ENCODE measurements at places on chromosomes 7 and 10.

- no peak for DNase-seq
Measured at GRCh38 chr7:41118486-41118885, 584.4 kb downstream of the INHBA start.

DNA sequence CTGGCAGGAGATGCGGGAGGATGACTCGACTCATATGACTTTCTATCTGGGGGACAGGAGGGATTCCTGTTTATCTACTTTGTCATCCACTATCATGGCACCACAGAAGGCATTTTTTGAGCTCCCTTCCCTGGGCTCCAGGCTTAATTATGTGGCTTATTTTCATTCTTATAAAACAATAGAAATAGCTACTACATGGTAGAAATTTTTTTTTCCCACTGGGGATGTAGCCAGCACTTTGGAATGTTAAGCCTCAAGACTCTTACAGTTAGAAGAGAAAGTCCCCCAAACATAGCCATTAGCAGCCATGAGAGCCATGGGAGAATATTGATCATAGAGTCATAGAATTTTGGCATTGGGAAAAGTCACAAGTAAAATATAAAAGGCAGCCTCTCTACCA is 14.6 kb upstream of the FAM180A start:
- no peak for DNase-seq

- DNase-seq, result peak; percentile 23
Measured at GRCh38 chr10:11286261-11286852, 268.7 kb downstream of the CELF2 start.

DNA sequence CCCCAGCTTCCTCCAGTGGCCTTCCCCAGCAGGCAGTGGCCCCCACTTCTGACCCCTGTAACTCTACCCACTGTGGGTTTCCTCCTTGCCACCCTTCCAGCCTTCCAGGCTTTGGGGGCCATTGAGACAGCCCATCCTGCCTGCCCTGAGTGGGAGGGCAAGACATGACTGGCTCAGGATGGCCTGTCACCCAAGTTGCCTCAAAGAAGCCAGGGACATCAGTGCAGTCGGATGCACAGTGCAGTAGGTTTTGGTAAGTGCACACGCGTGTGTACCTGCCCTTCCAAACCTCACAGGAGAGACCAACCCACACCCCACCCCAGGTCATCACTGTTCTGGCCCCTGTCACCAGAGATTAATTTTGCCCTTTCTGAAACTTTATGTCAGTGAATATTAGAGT is 22.7 kb downstream of the ZMIZ2 start:
- DNase-seq, result no peak

DNA sequence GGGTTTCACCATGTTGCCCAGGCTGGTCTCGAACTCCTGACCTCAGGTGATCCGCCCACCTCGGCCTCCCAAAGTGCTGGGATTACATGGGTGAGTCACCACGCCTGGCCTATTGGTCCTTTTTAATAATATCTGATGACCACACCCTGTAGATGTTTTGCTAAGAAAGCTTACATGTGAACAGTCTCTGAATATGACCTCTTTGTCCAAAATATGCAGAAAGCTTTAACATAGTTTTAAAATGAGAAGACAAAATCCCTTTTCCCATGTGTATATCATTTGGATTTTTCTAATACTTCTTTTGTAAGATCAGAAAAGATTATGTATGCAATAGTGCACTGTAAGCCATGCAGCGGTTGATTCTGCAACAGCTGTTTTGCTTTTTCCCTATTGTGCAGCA is 38.5 kb downstream of the MCU start:
- DNase-seq, result no peak

- no peak for DNase-seq
Measured at GRCh38 chr7:47609803-47610452, 28.0 kb upstream of the TNS3 start.

DNA sequence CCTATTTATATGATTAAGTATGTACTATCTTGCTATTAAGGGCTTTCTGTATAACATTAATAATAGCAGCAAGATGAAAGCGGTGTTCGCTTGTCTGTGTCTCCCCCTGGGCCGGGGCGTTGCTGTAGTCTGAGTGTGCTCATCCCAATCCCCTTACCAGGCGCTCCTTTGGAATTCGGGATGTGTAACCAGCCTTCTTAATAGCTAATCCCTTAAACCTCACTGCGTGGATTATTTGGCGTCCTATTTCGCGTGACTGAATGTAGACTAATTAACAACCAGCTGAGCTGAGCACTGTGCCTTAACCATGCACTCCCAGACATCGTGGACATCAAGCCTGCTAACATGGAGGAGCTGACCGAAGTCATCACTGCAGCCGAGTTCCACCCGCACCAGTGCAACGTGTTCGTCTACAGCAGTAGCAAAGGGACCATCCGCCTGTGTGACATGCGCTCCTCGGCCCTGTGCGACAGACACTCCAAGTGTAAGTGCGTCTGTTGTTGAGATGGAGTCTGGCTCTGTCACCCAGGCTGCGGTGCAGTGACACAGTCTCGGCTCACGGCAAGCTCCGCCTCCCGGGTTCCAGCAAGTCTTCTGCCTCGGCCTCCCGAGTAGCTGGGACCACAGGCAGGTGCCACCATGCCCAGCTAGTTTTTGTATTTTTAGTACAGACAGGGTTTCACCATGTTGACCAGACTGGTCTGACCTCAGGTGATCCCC is 36.6 kb downstream of the BNIP3 start:
- DNase-seq, result no peak

DNA sequence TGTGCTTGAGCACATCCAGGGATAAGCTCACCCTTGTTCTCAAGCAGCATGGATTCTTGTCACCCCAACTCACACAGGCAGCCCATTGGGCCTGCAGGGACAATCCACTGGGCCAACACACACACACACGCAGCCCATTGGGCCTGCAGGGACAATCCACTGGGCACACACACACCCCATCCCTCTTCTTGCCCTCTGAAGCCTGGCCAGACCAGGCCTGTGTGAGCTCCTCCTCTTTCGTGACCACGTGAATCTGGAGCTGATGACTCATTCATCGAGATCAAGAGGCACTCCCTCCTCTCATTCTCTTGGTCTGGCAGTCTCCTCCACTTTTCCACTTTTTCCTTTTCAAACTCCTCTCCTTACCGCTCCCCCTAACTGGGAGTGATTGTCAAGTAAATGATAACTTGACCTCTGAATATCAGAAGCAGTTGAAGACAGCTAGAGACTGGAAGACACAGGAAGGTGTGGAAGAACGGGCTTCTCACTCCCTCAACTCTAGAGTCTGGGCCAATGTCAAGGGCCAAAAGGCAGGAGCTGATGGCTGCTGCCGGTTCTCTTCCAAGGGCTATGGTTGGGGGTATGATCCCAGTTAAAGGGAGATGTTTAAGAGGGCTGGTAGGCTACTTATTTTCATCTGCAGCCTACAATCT is 89.7 kb downstream of the HIPK2 start:
- no peak for DNase-seq

DNA sequence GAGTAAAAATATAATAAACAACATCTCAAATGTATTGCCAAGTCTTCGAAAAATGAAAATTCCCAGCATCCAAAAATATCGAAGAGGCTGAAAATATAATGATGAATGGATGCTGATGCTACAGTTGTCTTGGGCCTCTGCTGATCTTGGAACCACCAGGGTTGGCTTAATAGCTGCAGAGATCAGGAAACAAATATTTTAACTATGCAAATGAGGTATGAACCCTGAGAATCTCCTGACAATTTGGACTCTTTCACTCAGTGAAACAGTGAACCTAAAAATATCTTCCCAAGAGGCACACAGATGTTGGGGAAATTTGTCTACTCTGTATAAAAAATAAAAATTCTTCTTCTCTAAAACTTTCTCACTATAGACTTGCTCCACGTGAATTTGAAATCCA is 97.7 kb upstream of the EGFR start:
- DNase-seq, result no peak

GRCh38 chr7:43876976-43877745 is 7.8 kb upstream of the MRPS24 start:
- no peak for DNase-seq

DNA sequence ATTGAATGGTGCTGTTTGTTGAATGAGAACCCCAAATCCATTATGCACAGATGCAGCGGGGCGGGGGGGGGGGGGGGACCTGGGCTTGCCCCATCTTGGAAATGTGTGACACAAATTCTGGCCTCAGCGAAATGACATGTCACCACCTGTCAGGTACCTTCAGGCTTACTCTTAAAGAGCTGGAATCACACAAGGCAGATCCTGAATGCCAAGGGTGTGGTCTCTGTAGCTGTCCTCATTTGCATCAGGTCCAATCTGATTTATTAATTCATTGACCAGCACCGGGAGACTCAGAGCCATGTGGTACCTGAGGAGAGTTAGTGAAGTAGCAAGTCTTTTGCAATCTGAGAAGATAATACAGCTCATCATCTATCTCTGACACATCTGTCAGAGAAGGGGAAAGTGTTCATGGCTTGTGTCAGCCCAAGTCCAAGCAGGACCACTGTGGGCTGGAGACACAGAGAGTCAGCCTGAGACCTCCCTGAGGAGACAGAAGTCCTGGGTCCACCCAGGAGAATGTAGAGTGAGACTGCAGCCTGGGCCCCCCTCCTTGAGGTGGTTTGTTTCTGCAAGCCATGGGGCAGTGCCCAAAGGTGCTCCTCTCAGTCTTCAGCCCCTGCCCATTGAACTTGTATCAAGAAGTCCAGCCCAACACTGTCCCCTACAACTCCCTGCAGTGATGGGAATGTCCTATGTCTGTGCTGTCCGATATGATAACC is 46.7 kb downstream of the ADCYAP1R1 start:
- no peak for DNase-seq

GRCh38 chr10:22742678-22743077 is 28.3 kb upstream of the PIP4K2A start:
- no peak for DNase-seq

DNA sequence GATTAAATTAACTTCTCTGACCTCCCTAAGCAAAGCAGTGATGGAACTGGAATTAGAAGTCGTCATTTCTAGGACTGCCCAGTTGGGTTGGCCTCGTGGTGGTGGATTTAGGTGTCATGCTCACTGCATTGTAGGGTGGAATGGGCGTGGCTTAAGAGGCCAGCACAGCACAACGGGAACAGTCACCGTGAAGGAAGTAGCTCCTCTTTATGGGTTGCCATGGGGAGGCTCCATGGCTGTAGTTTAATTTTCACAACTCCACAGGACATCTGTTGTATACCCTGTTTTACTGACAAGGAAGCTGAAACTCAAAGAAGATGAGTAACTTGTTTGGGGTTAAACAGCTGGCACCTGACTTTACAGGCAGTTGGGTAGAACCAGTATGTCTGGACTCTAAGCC is 208.3 kb downstream of the CELF2 start:
- peak; percentile 78 for DNase-seq

DNA sequence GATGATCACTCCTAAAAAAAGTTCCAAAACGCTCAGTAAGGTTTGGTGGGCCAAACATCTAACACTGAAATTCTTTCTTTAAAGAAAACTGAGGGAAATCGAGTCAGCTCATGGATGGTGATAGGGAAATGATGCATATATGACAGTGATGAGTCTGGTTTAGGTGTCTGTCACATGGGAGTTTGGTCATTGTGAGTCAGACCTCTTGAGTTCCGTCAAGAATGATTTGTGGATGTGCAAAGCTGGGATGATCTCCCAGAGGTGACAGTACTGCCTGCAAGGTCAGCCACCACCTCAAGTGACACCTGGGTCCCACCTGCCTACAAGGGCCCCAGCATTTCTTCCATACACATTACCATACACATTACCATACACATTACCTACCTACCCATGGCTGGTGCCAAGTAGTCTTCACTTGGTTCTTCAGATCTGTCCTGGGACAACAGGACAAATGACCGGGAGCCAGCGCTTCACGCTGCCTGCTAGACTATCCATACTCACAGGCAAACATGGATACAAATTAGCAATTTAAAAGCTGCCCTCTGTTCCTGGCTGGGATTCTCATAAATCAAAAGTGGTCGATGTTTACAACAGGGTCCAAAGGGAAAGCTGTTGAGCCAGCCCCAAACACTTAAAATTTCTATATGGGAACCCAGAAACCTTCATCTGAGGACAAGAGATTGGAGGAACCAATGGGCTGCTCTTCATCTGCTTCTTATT is 128.4 kb downstream of the ADAM12 start:
- no peak for DNase-seq
